ENCODE measurements at places on chromosomes 6 and 20.

DNA sequence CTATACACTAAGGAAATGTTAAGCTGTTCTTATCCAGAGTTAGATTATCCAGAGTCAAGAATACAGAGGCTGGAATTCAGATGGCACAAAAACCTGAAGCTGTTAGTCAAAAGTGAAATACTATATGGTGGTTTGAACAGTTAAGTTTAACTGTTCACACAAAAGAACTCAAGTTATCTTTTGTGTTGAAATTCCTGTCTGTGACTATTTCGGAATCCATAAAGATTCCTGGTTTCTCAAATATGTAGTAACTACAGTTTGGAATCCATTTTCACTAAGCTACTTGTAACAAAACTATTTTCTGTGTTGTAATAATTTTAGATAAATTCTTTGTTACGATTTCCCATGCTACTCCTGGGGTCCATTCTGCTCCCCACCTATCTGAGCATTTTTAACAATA, 24.5 kb downstream of the FIG4 start:
- DNase-seq: no peak

GRCh38 chr20:51758978-51759544, 9.1 kb downstream of the ATP9A start:
- no peak for DNase-seq

DNA sequence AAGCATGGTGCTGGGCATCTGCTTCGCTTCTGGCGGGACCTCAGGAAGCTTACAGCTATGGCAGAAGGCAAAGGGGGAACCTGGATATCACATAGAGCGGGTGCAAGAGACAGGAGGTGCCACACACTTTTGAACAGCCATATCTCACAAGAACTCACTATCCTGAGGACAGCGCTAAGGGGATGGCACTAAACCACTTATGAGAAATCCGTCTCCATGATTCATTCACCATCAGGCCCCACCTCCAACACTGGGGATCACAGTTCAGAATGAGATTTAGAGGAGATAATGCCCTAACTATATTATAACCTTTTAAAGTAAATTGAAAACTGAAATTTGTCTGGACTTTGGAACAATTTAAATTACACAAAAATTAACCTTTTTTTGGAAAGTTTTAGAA, 37.8 kb upstream of the SUMO4 start:
- no peak for DNase-seq

DNA sequence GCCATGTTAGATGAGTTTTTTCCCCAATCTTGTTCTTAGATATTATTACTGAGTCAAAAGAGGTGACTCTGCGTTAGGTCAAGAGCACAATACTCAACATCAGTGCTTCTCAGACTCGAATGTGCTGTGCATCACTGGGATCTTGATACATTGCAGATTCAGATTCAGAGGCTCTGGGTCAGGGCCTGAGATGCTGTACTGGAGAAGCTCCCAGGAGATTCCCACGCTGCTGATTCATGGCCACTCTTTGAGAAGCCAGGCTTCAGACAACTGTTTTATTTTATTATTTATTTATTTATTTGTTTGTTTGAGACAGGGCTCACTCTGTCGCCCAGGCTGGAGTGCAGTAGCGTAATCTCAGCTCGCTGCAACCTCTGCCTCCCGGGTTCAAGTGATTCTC, 41.4 kb upstream of the ARID1B start:
- no peak for DNase-seq

DNA sequence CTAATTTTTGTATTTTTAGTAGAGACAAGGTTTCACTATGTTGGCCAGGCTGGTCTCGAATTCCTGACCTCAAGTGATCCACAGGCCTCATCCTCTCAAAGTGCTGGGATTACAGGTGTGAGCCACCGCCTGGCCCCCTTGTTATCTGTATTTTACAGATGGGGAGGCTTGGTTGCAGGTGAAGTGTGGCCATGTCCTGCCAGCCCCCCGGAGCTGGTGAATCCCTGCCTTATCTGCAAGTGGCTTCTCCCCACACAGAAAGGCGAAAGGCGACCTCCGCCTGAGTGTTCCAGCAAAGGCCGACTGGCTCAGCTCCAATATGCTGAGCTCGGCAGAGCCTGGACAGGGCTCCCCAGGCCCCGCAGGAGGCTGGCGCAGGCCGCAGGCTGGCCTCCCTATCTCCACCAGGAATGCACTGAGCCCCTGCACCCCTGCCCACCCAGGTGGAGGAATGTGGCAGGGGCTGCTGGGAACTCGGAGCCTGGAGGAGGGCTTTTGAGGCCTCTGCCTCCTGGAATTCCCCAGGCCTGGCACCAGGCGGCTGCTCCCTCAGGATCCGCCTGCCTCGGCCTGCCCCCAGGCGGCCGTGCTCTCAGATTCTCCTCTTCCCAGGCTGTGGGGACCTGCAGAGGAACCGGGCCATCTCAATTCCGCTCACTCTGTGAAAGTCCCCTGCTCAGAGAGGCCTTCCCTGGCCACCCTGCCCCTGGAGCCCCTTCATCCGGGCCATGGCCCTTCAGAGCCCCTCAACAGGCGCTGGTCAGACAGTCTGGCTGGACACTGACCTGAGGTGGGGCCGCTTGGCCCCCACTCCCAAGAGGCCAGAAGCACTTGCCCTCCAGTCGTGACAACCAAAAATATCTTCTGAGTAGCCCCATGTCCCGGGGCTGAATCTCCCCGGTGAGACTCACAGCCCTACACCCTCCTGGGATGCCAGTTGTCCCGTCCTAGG, 9.3 kb upstream of the LAMA5 start:
- DNase-seq: peak; percentile 68

DNA sequence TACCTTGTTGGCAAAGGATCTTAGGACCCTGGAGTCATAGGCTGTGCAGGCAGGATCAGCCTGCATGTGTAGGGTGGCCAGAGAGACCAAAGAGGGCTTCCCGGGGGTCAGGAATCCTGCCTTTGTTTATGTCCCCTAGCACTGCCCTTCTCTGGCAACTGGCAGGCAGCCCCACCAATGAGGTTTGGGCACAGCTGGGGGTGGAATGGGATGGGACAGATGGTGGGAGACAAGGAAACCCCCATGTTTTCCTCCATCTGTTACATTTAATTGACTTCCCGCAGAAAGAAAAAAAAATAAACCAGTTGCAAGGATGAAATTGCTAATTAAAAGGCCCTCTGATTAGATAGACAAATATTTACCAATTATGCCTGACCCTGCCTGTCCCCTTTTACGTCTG, 27.6 kb downstream of the CD40 start:
- DNase-seq: no peak

DNA sequence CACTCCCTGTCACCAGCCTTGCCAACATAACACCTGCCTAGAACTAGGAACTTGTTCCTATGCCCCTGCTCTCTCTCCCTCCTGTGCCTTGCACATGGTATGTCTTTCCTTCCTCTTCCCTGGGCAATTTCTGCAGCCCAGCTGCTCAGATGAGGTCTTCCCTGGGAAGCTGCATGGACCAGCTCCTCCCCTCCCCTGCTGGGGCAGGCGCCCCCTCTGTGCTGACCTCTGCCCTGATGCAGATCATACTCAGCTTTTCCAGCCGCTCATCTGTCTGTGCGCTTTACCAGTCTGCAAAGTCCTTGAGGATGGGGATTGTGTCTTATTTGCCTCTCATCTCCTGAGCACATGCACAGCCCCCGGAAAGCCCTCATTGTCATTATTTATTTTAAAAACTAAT, 161.8 kb downstream of the SCML4 start:
- no peak for DNase-seq

GRCh38 chr6:64041373-64041772, 405.8 kb downstream of the PHF3 start:
- no peak for DNase-seq

DNA sequence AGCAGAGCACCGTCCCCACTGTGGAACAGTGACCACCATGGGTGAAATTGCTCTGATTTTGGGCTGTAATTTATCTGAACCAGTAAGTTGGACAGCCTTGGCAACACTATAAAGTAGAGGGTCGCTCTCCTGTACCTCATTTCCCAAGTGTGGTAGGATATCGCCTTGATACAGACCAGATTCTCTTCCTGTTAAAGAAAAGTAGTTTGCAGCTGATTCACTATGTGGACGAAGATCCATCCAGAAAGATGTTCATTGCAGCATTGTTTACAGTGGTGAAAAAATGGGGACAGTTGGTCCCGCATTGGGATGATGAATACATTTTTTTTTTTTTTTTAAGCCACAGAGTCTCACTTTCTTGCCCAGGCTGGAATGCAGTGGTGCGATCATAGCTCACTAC, 74.3 kb downstream of the SLX4IP start:
- no peak for DNase-seq

GRCh38 chr20:33948480-33948879, 45.2 kb upstream of the RALY start:
- no peak for DNase-seq

DNA sequence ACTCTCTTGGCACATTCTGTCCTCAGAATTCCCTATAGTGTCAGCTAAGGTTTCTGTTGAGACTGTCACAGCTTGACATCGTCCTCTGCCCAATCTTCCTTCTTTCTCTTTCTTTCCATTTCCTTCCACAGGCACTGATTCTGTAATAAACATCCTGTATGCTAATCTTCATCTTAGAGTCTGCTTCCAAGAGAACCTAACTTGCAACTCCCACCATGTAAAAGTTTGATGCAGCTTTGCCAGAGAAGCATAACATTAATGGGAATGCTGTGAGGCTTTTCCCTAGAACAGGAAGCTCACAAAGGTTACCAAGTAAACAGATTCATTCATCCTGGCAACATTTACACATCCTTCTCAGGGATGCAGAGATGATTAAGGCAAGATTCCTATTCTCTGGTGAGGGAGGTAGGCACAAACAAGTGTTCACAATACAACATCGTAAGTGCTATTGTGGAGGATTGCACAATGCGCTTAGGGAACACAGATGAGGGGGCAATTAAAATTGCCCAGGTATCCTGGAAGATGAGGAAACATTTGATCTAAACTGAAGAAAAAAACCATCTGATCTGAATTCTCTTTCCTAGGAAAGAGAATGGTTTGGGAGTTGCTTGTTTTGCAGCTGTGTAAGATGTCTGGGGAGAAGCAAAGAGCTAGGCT, 74.7 kb downstream of the GRM1 start:
- no peak for DNase-seq

- no peak for DNase-seq
These were observed 18.6 kb downstream of the COL11A2 start for GRCh38 chr6:33173535-33174180.

DNA sequence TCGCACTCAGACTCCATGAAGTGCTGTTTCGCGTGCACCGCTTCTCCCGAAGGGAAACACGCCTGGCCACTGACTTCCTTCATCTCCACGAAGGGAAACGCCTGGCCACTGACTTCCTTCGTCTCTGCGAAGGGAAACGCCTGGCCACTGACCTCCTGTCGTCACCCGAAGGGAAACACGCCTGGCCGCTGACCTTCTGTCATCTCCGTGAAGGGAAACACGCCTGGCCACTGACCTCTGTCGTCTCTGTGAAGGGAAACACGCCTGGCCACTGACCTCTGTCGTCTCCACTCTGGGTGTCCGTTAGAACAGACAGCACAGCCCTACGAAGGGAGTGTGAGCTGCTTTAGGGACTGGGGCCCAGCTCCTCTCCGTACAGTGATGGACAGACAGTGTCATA, 17.1 kb upstream of the ADRM1 start:
- DNase-seq: no peak

DNA sequence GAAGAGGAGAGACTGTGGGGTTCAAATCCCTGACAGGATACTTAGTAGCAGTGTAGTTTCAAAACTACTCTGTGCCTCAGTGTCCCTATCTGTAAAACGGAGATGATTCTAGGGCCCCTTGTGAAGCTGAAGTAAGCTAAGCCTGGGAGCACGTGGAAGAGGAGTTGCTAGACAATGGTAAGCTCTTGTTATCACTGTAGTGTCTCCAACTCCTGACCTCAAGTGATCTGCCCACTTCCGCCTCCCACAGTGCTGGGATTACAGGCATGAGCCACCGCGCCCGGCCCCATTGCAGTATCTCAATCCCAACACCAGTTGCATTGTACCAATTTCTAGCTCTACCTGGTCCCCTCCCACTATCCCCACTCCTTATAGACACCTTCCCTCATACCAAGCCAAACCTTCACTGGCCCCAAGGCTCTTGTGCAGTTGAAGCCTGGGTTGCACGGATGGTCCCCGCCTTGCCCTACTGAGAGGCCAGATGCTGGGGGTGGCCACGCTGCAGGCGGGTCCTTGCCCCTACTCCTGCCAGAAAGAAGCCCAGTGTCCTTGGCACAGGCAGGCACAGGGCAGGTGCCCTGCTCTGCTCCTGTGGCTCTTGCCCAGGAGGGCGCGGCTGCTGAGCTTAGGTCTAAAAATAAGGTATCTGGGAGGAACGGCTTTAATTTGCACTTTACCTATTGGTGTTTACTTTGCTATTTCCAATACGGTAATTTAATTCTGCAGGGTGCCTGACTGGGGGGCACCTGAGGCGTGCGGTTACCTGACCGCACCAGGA, 118.1 kb downstream of the VEGFA start:
- no peak for DNase-seq

DNA sequence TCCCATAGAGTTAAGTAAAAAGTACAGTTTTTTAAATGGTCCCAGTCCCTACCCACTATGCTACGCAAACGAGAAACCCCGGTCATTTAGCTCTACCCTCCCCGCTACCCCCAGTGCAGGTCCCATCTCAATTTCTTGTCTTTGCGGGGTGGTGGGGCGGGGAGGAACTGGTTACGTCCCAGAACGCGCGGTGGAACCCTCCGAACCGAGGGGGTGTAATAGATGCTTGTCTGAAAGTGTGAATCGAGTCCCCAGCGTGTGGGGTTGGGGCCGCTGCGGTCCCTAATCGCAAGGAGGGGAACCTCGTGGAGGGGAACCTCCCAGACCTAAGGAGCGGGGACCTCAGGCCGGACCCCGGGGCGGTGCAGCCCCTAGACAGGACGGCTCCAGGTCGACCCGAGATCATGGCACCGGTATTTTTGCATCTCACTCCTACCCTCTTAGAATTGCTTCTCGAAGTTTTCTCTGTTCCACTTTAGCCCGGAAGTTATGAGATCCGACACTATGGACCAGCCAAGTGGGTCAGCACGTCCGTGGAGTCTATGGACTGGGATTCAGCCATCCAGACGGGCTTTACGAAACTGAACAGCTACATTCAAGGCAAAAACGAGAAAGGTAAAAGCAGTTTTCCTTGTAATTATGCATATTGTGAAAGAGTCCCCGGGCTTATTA, 779 bp downstream of the HEBP2 start:
- DNase-seq: peak; percentile 36

DNA sequence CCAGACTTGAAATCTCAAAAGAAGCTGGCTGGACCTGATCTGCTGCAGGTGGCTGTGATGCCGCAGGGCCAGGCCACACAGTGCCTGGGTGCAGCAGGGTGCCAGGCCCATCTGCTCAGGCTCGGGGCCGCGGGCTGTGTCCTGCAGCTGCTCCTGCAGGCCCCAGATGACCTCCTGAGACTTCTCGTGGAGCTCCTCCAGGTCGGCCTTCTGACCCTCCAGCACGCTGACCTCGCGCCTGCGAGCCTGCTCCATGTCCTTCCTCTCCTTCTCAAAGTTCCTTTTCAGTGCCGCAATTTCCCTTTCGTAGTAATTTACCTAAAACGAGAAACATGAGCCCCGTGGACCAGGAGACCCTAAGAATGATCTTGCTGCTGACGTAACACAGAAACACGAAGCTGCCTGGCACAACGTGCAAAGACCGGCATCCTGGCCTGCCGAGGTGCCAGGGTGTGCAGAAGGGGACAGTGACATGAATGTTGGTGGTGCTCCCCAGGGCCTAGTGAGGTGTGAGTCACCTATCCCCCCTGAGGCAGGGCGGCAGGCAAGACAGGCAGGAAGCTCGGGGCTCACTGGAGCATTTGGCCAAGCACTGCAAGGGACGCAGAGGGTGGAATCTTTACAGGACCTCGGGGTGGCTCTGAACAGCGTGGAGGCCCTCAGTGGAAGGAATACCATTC, 71.6 kb downstream of the GINS1 start:
- no peak for DNase-seq

All from tongue (tissue), 3 donors.